Stimulated activated CD8-positive, alpha-beta memory T cell treated with anti-CD3 and anti-CD28 coated beads, Interleukin-4, amount 100 ng/mL, for 4 hours (primary cell): ENCODE measurements at places on chromosomes 11 and 22.

DNA sequence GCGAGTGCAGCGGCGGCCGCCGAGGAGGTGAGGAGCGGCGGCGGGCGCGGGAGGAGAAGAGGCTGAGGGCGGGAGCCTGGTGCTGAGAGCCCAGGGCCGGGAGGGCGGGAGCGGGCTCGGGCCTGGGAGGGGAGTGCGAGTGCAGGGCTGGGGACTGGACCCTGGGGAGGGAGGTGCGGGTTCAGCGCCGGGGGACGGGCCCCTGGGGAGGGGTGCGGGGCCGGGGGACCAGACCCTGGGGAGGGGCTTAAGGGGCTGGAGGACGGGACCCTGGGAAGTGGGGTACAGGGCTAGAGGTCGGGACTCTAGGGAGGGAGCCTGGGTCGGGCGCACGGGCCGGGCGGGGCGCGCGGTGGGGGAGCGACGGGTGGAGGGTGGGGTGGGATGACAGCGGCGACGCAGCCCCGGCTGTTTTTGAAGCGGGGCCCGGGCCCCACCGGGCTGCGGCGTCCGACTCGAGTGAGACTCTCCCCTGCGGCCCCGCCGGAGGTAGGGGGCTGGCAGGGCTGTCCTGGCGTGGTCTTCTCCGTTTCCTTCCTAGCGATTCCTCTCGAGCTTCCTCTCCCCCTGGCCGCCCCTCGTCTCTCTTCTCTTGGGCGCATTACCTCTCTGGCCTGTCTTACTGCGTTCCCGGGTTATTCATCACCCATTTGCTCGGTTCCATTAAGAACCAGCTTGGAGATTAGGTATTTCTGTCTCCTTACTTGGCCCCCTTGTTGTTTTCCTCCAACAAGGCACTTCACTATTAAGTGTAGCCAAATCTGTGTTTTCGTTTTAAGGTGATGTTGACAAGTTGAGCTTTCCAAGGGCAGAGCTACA is 754 bp downstream of the NUP50 start:
- peak; percentile 21 for DNase-seq

GRCh38 chr11:12546660-12547059 is 127.6 kb upstream of the TEAD1 start:
- DNase-seq = no peak

DNA sequence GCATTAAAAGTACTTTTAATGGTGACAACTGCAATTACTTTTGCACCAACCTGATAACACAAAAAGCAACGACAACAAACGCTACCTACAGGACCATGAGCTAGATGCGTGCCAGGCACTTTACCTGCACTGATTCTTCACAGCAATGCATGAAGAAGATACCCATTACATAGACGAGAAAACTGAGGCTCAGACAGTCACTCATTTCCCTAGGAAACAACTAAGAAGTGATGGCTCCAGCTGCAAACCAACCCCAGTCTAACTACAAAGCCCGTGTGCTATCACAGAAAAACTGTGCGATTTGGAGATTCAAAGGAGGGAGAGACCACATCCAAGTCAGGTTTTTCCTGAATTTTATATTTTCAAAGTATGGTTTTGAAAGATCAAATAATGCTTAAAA is 80.1 kb upstream of the TP53I11 start:
- DNase-seq = no peak

GRCh38 chr11:210122-210802 is 2.8 kb downstream of the RIC8A start:
- DNase-seq = no peak

DNA sequence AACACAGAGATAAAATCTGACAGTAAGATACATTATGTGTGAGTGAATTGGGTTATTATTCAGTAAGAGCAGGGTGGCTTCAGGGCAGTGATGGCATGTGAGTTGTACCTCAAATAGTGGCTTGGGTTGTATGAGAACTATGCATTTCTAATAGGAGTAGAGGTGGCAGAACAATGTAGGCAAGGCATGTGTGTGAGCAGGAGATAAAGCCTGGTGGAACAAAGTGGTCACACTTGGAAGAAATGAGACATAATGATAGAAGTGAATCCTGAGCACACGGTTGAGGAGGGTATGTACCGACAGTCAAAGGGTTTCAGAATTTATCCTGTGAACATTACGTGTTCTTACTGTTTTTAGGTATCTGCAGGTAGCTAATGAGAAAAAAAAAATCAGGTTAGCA is 159.3 kb downstream of the CASP12 start:
- no peak for DNase-seq

DNA sequence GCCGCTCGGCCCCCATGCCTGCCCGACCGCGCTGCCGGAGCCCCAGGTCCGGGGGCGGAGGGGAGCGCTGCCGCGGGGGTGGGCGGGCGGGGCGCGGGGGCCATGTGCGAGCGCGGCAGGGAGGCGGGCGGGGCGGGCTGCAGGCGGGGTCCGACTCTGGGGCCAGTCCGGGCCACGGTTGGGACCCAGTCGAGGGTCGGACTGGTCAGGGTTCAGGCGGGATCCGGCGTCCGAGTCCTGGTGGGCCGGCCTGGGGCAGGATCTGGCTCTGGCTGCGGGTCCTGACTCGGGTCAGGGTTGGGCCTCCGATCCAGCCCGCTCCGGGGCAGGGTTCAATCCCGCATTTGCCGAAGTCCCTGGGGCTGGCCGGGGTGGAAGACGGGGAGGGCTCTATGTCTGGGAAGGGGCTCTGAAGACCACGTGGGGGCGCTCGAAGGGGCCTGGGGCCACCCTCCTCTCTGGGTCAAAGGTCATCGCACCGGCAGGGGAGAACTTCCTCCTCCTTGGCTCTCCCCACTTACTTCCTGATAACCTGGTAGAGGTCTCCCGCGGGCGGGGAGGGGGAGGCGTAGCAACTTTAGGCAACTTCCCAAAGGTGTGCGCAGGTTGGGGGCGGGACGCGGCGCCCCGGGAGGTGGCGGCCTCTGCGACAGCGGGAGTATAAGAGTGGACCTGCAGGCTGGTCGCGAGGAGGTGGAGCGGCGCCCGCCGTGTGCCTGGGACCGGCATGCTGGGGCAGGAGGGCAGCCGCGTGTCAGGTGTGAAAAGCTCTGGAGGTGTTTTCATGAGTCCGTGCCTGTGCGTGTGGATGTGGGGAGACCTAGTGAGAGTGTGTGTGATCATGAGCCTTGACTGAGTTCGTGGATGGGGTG is 603 bp downstream of the ESRRA start:
- DNase-seq = peak; percentile 61

- peak; percentile 24 for DNase-seq
These were observed 63.4 kb downstream of the FLI1 start for GRCh38 chr11:128757235-128757711.

GRCh38 chr11:117923773-117924172 is 5.4 kb downstream of the TMPRSS13 start:
- DNase-seq = no peak

- no peak for DNase-seq
These were observed 11.7 kb downstream of the MICAL2 start for GRCh38 chr11:12122083-12122482.

DNA sequence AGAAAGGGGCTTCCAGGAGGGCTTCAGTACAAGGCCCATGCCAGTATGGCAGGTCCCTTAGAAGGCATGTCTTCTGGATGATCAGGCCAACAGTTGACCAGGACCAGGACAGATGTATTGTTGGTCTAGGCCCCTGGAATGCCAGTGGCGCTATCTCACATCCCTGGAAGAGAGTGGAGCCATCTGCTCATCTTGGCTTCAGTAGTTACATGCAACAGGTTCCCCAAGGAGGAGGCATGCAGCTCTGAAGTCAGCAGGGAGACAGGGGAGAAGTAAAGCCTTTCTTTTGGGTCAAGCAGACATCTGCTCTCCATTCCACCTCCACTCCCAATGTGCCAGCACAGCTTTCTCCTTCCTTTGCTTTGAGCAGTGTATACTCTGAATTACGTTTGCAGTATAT is 244.1 kb downstream of the KIRREL3 start:
- DNase-seq = no peak

GRCh38 chr11:9438611-9439010 is 22.2 kb upstream of the ZNF143 start:
- no peak for DNase-seq

DNA sequence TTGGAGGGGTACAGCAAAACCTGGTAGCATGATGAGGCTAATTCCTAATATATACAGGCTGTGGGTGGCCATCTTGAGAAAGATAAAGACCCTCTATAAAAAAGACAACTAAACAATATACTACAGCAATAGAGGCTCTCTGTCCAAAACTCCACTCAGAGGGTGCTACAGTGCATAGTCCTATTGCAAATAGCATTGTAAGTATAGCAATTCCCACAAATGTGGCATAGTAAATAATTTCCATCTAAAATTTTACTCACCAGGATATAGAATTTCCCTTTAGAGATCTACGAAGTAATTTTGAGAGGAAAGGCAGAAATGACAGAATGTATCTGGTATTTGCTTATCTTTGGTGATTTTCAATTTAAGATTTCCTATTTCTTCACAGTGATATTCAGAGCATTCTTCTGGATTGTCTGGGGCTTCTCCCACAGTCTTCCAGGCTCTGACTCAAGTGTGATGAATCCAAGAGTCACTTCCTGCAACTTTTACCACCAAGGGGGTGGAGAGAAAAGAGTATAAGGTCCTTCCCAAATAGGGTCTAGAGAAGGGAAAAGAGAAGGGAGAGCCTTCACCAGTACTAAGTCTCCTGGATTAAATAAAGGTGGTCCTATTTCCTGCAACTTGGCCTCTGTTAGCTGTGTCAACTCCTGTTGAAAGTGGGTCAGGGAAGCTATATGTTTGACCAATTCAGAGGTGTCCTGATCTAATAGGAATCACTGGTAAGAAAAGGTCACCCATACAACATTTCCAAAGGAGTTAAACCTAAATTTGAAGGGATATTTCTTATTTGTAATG is 1054.7 kb upstream of the CNTN5 start:
- DNase-seq = no peak

DNA sequence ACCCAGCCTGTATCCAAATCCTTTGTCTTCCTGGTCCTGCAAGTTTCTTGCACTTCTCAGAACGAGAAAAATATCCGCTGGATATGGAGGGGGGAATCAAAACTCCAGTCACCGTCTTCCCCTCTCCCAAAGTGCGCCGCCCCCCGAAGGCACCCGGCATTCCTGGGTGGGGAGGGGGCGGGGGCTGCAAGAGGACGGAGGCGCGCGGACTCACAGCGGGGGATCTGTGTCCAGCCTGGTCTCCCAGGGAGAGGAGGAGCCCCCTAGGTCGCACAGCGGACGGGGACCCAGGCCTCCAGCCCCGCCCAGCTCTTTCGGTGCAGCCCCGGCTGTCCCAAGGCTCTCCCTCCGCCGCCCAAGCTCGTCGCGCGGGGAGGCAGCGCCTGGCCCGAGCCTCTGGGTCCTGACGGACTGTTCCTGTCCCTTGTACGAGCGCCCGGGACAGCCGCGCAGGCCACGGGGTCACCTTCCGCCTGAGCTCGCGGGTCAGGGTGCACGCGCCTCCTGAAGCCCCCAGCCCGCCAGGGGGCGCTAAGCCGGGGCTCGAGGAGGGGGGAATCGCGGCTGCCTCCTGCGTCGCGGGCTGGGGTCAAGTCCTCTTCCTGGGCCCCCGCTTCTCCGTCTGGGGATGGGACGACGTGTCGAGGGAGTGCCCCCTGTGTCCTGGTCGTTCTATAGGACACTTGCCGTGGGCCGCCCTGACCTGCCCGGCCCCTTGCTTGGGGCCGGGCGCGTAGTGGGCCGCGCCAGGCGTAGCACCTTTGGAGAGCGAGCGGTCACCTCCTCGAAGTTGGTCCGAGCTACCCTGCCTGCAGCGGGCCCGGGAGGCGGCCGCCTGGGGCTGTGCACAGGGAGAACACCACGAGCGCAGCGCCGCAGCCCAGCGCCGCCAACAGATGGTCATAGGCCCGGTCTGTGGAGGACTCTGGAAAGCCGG is 2.4 kb upstream of the WNT11 start:
- peak; percentile 43 for DNase-seq

- no peak for DNase-seq
These were observed 19.5 kb downstream of the TAB1 start for GRCh38 chr22:39419096-39419495.

DNA sequence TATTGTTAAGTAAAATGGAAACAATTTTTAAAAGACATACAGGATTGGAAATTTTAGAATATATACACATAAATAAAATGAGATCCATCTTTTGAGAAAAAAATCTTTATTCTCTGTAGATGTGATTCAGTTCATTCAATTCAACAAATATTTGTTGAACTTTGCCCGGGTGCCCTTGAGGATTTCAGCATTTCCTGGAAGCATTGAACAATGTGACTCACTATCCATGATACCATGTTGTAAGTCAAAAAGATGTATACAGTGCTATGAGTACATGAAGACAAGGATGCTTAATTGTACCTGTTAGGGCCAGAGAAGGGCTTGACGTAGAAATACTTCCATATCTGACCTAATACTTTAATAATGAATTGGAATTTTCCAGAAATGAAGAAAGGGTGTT is 353.7 kb downstream of the METTL15 start:
- no peak for DNase-seq

GRCh38 chr11:69462106-69462951 is 19.1 kb upstream of the LINC01488 start:
- no peak for DNase-seq

- no peak for DNase-seq
These were observed 1435.9 kb downstream of the BRD1 start for GRCh38 chr22:48391820-48392219.

DNA sequence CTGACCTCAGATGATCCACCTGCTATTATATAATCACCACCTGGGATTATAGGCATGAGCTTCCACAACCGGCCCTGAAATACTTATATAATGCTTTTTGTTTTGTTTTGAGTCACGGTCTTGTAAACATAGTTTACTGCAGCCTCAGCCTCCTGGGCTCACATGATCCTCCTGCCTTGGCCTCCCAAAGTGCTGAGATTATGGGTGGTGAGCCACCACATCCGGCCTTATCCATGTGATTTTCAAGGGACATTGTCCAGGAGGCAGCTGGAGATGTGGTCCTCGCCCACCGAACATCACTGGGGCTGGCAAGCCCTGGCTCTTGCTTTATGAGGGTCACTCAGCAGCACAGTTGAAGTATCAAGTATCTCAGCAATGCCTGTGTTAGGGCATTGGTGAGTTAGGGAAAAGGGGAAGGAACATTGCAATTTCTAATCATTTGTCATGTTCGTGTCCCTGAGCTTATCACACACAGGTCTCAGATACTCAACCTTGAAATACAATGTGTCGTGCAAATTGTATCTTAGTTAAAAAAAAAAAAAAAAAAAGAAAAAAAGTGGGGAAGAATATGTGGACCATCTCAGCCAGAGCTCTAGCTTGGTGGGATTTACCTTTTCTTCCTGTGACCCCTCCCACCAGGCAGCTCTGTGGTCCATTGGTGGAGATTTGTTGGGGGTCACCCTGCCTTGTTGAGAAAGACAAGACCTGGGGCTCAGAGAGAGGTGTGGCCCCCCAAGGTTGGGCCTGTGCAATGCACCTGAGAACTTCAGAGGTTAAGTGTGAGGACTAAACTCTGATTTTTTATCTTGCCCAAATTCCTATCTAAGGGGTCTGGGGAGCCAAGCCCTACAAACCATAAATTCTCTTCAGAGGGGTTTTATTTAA is 40.4 kb upstream of the MAPK1 start:
- no peak for DNase-seq
